ENCODE measurements at places on chromosomes 16 and 17.

DNA sequence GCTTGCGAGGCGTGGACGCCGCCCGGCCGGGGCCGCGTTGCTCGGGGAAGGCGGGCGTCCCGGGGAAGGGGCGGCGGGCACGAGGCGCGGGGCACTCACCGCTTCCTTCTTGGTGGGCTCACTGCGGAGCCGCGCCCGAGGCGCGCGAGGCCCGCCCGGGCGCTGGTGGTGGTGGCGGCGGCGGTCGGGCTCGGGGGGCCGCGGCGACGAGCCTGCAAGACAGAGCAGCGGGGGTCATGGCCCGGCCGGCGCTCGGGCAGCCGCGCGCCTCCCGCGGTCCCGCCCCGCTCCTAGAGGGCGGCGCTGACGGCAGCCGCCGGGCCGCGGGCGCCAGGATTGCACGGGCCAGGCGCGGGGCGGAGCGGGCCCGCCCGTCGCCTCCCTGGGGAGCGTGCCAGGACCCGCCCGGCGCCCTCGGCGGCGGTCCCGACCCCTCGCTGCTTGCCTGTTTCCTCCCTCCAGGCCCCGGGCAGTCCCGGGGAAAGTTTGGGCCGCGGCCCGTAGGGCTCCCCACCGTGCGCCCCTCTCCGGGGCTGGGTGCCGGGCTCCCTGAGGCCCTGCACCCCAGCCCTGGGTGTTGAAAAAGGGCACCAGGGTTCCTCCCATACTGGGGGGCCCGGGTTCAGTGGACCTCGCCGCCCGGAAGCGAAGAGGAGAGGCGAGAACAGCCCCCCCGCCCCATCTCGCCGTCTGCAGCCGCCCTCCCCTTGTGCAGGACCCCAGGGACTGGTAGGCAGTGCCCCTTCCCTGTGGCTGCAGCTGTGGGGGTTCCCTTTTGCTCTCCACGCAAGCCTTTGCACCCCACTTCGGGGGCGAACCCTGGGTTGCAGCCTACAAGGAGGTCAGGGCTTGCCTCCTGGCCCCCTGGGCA is at the start of gene C16orf74:
C16orf74 (minus strand) TSS at position 270 of the 871 bp plus-strand sequence. CDS start 15,879 bp downstream, outside the sequence.
- DNase-seq, result no peak

GRCh38 chr16:19745286-19746010 is 27.4 kb downstream of the IQCK start:
- DNase-seq, result no peak

- no peak for DNase-seq
Observed at GRCh38 chr16:82344157-82344556, 174.1 kb upstream of the MPHOSPH6 start.

GRCh38 chr17:45032174-45032541 is 19.3 kb downstream of the DCAKD start:
- DNase-seq, result no peak

- DNase-seq, result no peak
Observed at GRCh38 chr16:17386229-17386628, 84.5 kb downstream of the XYLT1 start.

- no peak for DNase-seq
Observed at GRCh38 chr16:86791287-86792035, 213.1 kb downstream of the FOXL1 start.

GRCh38 chr16:9850817-9851216 is 331.4 kb downstream of the GRIN2A start:
- DNase-seq, result no peak

DNA sequence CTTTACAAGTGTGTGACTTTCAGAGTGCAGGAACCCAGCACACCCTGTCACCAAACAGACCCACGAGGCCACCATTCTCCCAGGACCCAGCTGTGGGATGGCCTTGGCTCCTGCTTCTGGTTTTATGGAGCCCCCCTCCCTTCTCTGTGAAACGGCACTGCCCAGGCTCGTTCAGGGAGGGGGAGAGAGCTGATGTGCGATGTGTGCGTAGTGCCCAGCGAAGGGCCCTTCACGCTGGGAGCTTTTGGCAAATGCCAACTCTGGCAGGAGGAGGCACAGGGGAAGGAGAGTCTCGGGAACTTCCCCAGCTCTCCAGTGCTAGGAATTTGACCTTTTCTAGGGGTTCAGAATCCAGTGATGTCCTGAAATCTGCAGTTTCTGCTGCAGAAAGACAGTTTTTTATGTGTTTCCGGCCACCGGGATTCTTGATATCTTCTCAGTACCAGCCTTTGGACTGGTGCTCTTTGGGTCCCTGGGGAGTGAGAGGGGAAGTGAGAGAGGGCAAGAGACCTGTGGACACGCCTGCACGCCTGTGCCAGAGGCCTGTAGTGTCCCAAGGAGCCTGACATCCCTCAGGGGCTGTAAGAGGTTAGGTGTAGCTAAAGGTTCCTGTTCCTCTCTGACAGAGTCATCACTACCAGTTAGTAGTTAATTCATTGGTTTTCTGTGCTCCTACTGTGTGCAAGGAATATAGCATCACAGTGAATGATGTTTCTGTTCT is 45.1 kb downstream of the CMIP start:
- no peak for DNase-seq

GRCh38 chr16:28241924-28242323 is 30.2 kb upstream of the XPO6 start:
- DNase-seq, result no peak

DNA sequence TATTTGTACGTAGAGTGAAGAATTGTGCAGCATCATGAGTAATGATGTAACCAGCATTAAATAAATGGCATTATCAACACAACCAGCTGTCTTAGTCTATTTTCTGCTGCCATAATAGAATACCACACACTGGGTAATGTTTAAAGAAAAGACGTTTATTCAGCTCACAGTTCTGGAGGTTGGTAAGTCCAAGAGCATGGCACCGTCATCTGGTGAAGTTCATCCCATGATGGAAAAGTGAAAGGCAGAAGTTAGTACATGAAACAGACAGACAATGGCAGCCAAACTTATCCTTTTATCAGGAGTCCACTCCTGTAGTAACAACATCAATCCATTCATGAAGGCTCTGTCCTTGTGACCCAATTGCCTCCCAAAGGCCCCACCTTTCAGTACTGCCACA is 6.3 kb upstream of the GOSR2 start:
- no peak for DNase-seq

DNA sequence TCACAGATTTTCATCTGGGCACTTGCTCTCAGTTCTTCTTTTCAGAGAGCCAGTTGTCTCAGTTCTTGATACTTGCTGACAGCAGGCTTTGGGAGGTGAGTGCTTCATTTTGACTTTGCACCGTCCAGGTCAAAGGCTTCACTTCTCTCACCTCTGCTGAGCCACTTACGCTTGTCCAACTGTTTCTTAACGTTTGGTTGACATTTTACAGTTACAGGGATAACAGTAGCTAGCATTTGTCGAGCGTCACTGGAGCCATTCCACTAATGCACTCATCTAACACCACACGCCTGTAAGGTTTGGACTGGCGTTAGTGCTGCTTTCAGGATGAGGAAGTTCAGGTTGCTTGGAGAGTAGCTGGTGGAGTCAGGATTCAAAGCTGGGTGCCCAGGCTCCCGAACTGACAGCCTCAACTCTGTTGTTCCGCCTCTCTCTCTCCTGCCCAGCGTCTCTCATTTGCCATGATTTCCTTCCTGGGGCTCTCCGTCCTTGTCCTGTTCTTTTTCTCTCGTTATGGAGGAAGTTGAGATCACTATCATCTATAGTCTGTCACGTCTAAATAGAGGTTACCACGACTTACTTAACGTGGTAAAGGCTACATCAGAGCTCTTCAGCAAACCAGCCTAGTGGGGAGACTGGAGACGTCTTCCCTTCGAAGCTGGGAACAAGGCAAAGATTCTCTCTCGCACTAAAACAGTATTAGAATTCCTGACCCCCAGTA is 220.8 kb downstream of the RPTOR start:
- no peak for DNase-seq

DNA sequence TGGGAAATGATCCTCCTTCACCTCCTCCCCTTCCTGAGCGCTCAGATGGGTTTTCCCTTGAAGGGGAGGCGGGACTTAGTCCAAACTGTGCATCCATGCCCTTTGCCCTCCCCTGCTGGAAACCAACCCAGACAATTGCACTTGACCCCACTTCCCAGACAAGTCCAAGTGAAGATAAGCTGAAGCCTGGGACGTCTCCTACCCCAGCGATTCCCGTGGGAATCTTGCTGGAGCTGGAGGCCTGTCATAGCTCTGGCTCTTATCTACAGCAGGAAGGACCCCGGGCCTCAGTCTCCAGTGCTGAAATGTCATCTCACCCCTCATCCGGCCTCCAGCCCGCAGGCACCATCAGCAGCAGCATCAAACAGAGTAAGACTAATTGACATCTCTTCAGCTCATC is 6.5 kb upstream of the NGFR start:
- DNase-seq, result no peak

DNA sequence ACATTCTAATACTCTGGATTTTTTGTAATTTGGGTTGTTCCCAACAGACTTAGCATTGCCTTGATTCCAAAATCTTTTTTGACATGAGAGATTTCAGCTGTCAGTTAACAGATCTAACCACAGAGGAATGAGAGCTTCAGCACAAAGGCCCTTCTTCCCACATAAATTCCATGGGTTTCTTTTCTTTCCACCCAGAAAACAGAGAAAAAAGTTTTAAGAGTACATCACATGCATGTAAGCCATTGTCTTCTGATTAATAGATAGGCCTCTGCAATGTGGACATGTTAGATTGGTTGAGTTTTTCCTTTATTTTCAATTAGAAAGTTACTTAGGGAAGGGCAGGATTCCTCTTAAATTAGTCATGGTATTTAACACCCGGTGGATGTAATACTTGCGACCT is 939 bp downstream of the MYH8 start:
- DNase-seq, result no peak

DNA sequence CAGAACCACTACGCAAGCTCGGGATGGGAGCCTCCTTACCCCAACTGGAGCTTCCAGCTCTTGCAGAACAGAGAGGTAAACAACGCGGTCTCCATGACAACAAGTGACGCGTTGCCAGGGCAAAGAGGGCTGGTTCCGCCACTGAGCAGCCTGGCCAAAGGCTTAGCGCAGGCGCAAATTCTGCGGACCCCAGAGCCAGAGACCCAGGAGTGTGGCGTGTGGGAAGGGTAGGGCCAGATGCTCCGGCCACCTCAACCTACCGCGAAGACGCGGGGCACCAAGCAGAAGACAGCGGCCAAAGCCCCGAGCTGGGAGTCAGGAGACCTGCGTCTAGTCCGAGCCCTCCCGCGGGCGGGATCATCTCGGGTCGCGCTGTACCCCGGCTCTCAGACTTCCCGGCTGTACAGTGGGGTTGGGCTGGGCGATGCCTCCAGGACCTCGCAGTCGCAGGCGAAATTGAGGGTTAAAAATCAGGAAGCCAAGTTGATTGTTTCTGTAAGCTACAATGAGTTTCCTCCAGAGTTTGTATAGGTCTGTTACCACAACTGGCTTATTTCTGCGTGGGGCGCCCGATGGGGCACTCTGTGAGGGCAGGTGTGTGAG is at the start of gene TEKT1:
TEKT1 (minus strand) TSS at position 69 of the 603 bp plus-strand sequence. CDS start 1,353 bp downstream, outside the sequence.
- no peak for DNase-seq

DNA sequence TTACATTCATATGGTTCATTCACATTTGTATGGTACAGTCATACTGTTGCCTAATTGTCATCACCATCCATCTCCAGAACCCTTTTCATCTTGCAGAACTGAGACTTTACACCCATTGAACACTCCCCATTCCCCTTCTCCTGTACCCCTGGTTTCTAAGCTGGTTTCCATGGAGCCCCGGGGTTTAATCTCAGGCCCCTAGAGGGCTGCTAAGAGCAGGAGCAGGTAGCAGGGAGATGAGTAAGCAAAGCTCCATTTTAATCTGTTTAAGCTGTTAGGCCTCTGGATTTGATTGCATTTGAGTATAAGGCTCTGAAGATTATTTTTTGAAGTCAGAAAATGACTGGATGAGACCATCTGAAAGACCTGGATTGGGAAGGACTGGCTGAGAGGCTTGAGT is 68.5 kb upstream of the RPL38 start:
- DNase-seq, result no peak

GRCh38 chr16:26668026-26668425 is 398.7 kb upstream of the C16orf82 start:
- DNase-seq, result no peak

- no peak for DNase-seq
Observed at GRCh38 chr16:57742543-57742942, 7.0 kb downstream of the KATNB1 start.

GRCh38 chr17:32688221-32688620 is 188.7 kb downstream of the MYO1D start:
- no peak for DNase-seq

- no peak for DNase-seq
Observed at GRCh38 chr17:28645576-28645939, 600 bp upstream of the BLTP2 start.

DNA sequence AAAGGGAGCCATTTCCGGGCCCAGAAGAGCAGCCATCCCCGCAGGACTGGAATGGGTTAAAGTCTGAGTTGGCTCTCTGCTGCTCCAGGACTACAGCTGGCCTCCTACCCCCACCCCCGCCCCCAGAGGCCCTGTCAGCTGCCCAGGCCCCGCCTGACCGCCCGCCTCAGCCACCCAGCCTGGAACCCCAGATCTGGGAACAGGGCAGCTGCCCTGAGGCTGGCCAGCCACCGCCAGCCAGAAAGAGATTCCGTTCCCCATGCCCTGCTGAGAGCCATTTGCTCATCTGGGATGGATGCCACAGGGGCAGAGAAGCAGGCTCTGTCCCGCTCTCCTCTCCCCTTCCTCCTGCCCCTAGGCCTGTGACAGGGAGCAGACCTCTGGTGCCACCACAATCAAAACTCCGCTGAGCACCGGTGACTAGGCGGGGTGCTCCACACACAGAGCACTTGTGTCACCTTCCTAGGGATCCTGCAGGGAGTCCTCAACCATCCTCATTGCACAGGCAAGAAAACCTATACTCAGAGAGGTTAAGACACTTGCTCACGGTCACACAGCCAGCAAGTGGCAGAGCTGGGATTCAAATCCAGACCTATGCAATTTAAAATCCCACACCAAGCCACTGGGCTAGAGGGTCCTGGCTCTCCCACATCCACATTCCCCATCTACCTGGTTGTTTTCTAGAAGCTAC is 44.1 kb downstream of the ZNF423 start:
- DNase-seq, result no peak

- no peak for DNase-seq
Observed at GRCh38 chr17:64126918-64127317, 3.0 kb downstream of the ERN1 start.

GRCh38 chr16:56355786-56356275 is 69.5 kb downstream of the AMFR start:
- no peak for DNase-seq

DNA sequence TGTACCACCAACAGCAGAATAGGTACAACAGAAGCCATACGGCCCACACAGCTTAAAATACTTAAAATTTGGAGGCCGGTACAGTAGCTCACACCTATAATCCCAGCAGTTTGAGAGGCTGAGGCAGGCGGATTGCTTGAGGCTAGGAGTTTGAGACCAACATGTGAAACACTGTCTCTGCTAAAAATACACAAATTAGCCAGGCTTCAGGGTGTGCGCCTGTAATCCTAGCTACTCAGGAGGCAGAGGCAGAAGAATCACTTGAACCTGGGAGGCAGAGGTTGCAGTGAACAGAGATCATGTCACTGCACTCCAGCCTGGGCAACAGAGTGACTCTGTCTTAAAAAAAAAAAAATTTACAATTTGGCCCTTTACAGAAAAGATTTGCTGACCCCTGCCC is 17.0 kb downstream of the GFOD2 start:
- DNase-seq, result no peak

DNA sequence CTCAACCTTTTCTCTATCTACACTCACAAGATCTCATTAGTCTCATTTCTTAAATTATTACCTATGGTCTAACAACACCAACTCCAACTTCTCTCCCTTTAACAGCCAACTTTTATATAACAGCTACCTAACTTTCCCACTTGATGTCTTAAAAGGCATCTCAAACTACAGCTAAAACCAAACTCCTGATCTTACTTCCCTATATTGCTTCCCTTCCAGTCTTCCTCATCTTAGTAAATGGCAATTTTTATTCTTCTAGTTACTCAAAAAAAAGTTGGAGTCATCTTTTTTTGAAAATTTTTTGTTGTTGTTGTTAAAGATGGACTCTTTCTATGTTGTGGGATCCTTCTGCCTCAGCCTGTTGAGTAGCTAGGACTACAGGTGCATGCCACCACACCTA is 15.3 kb downstream of the SRR start:
- no peak for DNase-seq

Measured in activated naive CD4-positive, alpha-beta T cell (primary cell).